ENCODE measurements at places on chromosomes 7 and 10.

- no peak for DNase-seq
These were observed 208.1 kb downstream of the TCF7L2 start for GRCh38 chr10:113158183-113158582.

- no peak for DNase-seq
These were observed 56.2 kb upstream of the GDF10 start for GRCh38 chr10:47243791-47244190.

- no peak for DNase-seq
These were observed 19.9 kb upstream of the HERPUD2 start for GRCh38 chr7:35714862-35715261.

- DNase-seq: no peak
These were observed 81.4 kb upstream of the EEPD1 start for GRCh38 chr7:36071605-36072004.

DNA sequence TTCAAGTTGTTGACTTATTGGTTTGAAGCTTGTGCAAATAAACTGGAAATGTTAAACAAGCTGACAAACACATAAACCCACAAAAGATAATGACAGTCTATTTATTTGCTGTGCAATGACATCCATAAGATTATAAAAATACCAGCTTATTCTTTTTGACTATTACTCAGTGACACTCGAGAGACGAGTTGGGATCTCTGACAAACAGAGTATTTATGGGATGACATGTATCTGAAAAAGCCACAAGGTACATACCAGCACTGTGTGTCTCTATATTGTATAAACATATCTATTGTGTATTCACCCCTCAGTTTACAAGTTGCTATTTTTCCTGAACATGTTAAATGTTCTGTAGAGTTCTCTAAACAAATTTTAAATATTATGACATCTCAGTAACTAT, 88.9 kb downstream of the CHRM2 start:
- DNase-seq: no peak

DNA sequence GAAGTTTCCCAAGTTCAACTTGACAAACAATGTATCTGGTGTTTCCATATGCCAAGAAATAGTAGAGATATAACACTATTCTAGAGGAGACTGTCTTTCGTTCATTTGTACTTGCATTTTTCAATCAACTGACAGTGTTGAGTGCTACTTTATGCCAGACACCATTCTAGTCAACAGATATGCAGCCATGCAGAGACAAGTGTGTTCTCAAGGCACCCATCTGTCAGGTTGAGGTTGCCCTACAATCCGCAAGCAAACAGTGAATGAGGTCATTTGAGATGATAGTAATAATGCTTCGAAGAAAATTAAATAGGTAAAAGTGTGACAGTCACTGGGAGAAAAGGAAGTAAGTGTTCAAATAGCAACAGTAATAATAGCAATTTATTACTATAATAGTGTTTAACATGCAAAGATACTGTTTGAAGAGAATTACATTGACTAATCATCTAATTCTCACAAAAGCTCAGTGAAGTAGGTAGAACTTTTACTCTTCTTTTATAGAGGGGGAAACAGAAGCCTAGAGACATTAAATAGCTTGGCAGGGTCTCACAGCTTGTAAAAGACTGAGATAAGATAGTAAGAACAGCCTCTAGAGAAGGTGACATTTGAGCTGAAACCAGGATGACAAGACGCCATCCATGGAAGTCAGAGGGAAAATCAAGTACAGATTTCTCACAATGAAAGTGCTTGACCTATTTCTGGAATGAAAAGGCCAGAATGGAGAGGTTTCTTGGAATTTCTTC, 936.9 kb downstream of the SORCS3 start:
- no peak for DNase-seq

GRCh38 chr7:82264783-82265305, 178.7 kb downstream of the CACNA2D1 start:
- DNase-seq: no peak

GRCh38 chr7:19815546-19815945, 42.1 kb upstream of the TMEM196 start:
- no peak for DNase-seq

- DNase-seq: peak; percentile 38
These were observed at the start of gene TRIM8 for GRCh38 chr10:102644066-102644645. Gene TRIM8, plus strand, starts transcription at chr10:102644479. Its CDS starts 139 bp downstream, at chr10:102644618.

GRCh38 chr10:91378061-91378460, 32.1 kb upstream of the HECTD2 start:
- DNase-seq: no peak

GRCh38 chr10:47311193-47311931, 10.9 kb upstream of the GDF2 start:
- DNase-seq: peak; percentile 35

- DNase-seq: no peak
These were observed 117.5 kb upstream of the LRRN3 start for GRCh38 chr7:110973196-110973990.

GRCh38 chr7:147411096-147411495, 1179.5 kb upstream of the C7orf33 start:
- DNase-seq: no peak

- DNase-seq: no peak
These were observed 24.8 kb downstream of the C10orf67 start for GRCh38 chr10:23319835-23320234.

DNA sequence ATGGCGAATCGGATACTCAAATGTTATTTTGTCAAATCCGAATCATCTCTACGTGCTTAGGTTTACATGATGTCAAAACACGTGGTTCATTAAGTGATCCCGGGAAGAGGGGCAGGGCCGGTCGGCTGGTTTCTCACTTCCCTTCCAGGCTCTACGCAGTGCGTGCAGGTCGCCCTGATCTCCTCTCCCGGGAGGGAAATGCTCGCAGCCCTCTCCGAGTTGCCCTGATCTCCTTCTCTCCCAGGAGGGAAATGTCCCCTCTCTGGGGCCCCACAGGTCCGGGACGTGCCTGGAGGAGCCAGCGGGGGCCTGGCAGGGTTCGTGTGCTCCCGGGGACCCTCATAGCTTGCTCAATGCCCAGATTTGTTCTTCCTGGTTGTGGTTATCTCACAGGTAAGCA, 202.7 kb downstream of the DNAJB6 start:
- DNase-seq: no peak

DNA sequence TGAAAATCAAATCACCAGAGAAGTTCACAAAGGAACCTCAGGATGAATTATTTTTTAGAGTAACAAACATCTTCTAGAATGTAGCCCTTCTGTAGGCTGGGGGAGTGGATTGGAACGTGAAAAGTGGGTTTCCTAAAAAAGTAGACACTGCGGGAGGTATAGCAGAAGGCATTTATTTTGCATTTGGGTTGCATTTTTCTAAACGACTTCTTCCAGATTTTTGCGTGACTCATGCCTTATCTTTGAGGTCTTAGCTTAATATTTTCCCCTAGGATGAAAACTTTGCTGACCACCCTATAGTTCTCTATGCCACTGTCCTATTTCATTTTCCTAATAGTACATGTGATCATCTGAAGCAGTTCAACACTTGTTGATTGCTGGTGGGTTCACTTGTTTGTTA, 112.7 kb upstream of the JCAD start:
- no peak for DNase-seq

GRCh38 chr7:139739863-139740597, 37.8 kb downstream of the HIPK2 start:
- DNase-seq: no peak

- no peak for DNase-seq
These were observed 171.3 kb upstream of the HPS1 start for GRCh38 chr10:98617906-98618520.

- DNase-seq: no peak
These were observed 123.4 kb upstream of the PDLIM1 start for GRCh38 chr10:95414016-95414830.

DNA sequence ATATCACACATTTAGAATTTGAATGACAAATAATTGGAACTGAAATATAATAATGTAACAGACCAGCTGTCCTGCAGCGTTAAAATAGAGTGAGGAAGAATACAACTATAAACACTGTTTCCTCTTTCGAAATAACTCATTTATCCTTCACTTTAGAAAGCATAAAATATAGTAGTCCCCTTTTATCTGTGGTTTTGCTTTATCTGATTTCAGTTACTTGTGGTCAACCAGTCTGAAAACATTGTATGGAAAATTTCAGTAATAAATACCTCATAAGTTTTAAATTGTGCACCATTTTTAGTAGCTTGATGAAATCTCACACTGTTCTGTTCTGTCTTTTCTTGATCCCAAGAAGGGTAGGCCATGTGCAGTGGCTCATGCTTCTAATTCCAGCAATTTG, 31.7 kb downstream of the POLR1F start:
- DNase-seq: no peak

DNA sequence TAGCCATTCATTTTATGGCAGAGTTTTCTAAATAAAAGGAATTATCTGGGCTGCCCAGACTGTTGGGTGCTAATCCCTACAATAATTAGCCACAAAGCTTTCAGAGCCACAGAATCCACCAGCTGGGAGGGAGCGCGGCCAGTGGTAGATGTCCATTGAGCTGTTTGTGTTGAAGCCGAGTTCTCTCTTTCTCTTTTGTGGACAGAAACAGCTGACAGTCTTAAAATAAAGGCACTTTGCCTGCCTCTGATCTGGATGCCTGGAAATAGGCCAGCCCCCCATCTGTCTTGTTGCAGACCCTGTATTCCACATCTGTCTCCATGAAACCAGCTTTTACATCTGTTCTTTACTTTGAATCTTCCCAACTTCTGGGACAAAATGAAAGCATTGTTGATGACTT, 66.1 kb downstream of the MTPN start:
- no peak for DNase-seq

DNA sequence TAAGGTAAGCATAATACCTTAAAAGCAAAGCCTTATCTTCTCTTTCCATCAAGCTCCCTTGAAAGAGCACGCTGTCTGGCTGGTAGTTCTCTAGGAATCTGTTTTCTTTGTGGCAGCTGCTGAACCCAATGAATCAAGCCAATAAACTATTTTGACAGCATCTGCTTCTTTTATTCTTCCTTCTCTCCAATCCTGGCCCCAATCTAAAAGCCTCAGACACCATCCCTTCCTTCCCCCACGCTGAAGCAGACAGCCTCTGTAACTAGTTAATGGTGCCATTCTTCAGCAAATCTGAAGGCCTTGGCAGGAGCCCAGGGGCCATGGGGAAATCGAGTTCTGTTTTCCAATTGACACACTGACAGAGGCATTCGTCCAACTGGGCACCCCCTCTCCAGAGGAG, 186.6 kb upstream of the LYZL1 start:
- DNase-seq: no peak

DNA sequence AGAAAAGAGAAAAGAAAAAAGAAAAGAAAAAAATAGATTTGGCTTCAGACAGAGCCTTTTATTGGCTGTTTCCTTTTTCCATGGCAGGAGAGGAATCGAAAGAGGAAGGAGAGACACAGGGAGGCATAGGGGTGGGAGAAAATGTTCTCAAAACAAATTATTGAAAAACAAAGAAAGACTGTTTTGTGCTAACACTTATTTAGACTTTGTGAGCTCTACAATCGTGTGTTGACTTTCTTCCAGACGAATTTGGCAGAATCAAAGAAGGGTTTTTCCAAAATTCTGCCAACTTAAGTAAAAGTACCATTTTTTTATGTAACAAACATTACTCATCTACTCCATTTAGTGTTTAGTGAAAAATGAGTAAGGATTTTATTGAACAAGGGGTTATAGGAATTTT, 982.2 kb downstream of the REEP3 start:
- DNase-seq: no peak

DNA sequence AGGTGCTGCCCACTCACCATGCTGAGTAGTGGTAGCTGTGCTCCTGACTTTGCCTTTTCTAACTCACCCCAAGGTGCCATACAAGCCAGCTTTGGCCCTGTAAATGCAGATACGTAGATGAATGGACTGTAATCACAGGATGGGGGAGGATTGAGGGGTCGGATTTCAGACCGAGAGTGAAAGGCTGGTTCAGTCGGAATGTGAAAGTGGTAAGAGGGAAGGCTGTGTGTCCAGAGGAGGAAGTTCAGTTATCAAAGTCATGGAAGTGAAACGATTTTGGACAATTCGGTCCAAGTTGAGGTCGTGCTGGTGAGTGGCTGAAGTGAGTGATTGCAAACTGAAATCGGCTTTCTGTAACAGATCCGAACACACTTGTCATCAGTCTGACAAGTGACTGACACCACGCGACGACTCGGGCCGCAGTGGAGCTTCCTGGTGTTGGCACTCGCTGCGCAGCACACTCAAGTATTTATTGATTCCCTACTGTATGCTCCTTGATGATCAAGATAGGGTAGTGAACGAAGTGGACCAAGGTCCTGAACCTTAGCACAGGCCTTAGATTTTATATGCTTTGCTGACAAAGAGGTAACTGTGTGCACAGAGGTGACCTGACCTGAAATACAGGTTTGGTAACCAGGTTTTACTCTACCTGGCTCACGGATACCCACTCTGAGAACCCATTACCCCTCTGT, 10.5 kb downstream of the ZNF282 start:
- no peak for DNase-seq

All from activated T-helper 1 cell treated with anti-CD3 and anti-CD28 coated beads, Interleukin-2, amount 50 U/mL, for 16 hours (primary cell).